ENCODE measurements at places on chromosomes 1 and 21. TPM values are rescaled to one million over a fixed set of nuclear protein-coding genes. Genes with fewer than 3 reads are reported as not detected.

PDE4B gene
- 7.2 TPM for total RNA-seq

PDZK1 gene
- 1.7 TPM for total RNA-seq

ANGPTL3 gene
- total RNA-seq = not detected

- no peak for DNase-seq
These were observed 23.6 kb upstream of the SPSB1 start for GRCh38 chr1:9269078-9269501.

DNA sequence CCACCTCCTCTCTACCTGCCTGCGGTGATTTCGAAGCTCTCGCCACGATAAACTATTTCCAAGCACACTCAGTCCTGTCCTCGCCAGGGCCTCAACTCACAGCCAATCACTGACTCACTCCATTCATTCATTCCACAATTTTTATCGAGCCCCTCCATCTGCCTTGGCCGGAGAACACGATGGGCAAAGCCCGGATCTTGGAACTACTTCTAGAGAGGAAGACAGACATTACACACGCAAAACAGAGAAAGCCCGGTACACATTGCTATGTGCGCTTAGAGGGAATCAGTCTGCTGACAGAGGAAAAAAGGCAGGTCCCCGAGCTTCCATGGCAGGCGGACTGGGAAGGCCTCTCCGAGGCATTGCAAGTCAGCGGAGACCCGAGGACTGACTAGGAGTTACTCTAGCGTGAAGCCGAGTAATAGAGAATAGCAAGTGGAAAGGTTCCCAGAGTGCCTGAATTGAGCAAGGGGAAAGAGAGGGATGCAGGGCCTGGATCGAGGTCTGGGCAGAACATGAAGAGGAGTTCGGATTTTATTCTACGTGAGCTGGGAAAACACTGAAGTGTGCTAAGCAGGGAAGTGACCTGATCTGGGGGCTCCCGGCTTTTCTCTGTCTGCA lies 54.2 kb upstream of the DNAJC6 start:
- DNase-seq = peak; percentile 39

DNA sequence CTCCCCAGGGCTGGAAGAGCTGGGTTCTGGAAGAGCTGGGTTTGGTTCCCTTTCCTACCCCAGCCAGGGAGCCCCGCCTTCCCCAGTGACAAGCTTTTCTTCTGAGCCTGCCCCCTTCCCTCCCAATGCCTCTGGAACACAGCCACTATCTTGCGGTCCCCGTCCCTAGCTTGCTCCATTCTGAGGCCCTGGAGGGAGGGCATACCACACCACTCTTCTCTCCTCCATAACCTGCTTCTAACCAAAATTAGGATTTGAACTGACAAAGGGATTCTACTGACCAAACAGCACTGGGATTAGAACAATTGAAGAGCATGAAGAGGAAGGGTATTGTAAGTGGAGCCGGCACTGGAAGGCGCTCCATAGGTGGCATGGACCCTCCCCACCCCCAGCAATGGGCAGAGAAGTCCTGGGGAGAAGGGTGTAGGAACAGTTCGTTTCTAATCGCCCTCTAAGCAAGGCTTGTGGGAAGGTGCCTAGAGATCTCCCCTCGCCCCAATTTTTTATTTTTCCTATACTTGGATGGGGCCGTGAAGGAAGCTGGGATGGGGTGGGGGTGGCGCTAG lies 690 bp downstream of the C1orf216 start:
- no peak for DNase-seq
